K562 (cell line): ENCODE measurements at places on chromosomes 1 and 21.

DNA sequence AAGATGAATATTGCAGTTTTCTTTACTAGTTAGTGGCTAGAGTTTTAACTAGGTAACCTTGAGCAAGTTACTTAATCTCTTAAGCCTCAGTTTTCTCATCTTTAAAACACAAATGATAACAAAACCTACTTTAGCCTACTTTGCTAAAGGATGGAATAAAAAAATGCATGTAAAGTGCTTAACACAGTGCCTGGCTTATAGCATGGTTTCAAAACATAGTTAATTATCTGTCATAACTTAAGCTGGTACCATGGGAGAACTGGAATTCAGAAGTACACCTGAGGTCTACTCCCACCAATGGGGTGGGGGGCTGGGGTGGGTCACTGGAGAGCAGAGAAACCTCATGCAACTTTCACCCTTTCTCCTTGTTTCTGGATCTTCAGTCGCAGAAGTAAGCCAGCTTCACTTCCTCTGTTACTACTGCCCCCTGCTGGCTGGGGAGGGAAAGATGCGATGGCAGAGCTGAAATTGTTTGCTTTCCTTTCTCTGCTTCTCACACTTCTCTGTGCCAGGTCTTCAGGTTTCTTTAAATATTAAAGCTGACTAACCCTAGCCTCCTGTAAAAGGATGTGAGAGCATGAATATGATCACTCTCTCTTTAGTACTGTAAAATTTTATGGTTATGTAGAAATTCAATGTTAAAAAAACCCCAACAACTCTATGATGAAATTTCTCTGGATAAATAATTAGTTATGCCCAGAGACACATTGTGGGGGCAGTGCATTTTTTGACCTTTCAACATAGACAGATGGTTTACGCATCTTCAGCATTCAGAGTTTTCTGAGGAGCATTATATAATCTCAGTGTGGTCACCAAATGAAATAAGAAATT lies 324.2 kb downstream of the HLX start:
- peak; percentile 71 for DNase-seq

GRCh38 chr1:42680921-42681683 lies 1.1 kb upstream of the YBX1 start:
- DNase-seq = peak; percentile 32

DNA sequence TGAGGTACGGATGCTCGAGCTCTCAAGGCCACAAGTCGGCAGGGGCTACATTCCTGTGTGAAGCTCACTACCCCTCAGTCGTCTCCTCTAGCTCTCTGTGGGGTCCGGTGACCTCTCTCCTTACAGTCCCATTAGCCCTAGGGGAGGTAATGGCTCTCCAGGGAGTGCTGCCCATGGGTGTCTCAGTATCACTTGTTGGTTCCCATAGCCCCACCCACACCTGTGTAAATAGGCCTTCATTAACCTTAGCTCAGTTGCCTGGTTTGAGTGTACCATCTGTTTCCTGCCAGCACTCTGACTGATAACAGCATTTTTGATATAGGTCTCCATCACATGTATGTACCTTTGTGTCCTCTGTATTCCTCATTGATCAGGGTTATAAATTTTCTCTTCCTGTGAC lies 133.2 kb upstream of the KCNJ15 start:
- DNase-seq = no peak

GRCh38 chr1:223678841-223679240 lies 13.3 kb upstream of the CAPN8 start:
- DNase-seq = peak; percentile 75
